ENCODE measurements at places on chromosomes 6 and 20.

DNA sequence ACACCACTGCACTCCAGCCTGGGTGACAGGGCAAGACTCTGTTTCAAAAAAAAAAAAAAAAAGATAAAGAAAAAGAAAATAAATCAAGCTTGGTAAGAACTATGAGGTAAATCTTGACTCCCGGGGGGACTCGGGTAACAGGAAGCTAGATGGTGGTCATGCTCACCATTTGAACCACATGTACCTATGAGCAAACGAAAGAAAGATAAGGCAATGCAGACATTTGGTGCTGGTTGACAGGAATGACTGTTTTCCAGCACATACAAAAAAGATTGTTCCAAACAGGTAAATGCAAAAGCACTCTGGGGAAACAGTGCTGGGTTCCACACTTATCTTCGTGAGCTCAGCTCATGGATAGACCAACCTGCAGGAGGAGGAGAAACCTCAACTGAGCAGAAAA is 22.8 kb upstream of the PTPN1 start:
- peak; percentile 42 for DNase-seq

DNA sequence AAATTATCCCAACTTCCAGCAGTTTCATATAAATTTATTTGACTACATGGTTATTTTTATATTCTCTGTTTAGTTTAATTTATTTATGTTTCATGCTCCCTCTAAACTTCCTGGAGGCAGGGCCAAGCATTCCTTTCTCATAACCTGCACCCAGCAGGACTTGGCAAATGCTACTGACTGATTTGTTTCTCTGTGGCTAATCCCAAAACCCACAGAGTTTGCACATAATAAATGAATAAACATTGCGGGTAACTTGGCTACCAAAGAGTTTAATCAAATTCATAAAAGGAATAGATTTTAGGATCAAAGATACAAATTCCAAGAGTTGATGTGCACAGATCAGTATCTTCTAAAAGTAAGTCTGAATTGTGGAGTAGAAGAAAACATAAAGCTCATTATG is 239.5 kb downstream of the SLC35F1 start:
- no peak for DNase-seq

DNA sequence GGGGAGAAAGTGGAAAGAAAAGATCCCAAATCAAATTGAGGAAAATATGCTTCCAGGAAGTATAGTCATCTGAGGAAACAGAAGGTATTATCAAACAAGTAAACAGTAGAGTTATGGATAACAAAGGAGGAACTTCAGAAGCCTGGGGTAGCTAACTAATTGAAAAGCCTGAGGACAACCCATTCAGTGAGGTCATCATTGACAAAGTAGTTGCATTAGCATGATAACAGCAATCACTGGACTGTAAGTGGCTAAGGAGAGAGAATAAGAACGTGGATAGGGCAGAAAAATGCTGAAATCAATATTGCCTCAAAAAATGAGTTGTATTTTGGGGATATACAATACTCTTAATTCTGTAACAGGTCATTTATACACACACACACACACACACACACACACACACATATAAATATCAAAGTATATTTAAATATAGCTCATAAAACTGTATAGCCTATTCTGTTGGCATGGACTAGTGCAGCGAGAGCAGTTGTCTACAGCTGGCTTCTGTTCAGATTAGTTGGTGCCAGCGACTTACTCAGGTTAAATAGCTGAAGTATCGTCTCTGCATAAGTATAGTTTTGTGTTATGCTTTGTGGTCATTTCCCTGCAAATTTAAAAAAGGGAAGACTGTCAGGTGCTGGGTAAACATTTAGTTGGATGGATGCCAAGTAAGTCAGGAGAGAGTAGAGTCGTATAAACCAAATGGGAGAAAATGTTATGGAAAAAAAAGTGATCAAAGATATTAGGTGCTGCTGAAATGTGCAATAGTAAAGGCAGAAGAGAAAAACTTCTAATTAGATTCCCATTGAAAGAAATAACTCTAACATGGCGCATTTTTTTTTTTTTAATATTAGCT is 33.8 kb upstream of the CTAGE9 start:
- DNase-seq: no peak

DNA sequence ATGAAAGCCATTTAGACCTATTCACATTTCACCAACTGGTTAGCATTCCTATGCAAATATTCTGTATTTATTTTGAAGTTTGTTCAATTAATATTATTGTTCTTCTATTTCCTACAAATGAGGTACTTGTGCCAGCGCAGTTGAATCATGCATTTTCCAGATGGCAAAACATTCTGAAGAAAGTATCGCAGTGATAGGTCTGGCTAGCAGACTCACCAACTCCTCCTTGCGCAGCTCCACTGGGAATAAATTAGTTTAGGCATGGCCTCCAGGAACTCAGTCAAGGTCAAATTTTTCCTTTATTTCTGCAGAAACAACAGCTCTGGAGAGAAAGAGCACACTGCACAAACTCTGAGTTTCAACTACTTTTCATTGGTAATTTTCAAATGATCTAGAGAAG is 437.7 kb downstream of the COL12A1 start:
- no peak for DNase-seq

GRCh38 chr6:154930451-154930851 is 64.7 kb upstream of the TIAM2 start:
- no peak for DNase-seq

DNA sequence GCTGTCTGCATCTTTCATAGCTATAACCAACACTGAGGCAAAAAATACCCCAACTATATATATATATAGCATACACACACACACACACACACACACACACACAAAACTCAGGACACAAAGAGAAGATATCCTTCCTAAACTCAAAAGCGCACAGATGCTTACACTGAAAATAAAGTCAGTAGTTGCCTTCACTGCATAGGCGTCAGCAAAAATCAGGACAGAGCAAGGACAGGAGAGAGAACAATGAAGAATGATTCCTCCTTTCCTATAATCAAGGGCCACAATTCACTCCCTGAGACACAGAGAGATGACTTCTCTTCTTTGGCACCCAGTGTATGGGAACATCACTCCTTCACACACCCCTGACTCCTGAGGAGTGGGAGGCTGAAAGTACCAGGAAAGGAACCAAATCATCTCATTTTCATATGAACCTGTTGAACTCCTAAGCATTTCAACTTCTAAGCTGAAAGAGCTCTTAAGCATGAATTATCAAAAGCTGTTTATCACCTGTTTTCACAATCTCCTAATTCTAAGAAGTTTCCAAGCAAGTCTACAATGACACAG is 141.4 kb downstream of the HIVEP2 start:
- DNase-seq: no peak

DNA sequence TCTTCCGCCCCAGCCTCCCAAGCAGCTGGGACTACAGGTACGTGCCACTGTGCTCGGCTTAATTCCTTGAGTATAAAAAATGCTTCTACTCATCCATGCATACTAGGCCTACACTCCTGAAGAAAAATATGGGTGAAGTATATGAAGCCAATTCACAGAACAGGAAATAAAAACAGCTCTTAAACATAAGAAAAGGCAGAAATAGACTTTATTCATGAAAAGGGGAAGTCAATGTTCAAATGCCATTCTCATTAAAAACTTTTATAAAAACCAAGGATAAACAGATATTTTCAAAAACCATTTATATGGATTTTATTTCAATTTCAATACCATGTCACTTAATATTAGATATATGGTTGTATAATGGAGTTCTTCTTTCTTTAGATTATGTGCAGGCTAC is 18.3 kb downstream of the SERPINB9 start:
- no peak for DNase-seq
